ENCODE measurements at places on chromosomes 2 and 18. TPM values are rescaled to one million over a fixed set of nuclear protein-coding genes. Genes with fewer than 3 reads are reported as not detected.

OSR1 gene
- total RNA-seq = not detected

DNA sequence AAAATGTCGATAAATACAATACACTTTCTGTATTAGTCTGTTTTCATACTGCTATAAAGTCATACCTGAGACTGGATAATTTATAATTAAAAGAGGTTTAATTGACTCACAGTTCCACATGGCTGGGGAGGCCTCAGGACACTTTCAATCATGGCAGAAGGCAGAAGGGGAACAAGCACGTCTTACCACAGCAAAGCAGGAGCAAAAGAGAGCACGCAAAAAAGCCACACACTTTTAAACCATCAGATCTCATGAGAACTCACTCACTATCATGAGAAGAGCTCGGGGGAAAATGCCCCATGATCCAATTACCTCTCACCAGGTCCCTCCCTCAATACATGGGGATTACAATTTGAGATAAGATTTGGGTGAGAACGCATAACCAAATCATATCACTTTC, 256.7 kb downstream of the ANAPC1 start:
- no peak for DNase-seq
- no peaks in the 10 kb centered on the region for H3K36me3 ChIP-seq
- no peaks in the 10 kb centered on the region for H3K27me3 ChIP-seq
- no peaks in the 10 kb centered on the region for H3K4me1 ChIP-seq
- no peak overlapping the region for H3K4me3 ChIP-seq

SATB2 gene
- 0.49 TPM for total RNA-seq

- H3K4me1 ChIP-seq = peaks cover 55% of the 10 kb centered on the region
- H3K4me3 ChIP-seq = no peak overlapping the region
- DNase-seq = no peak
- H3K36me3 ChIP-seq = peaks cover 3% of the 10 kb centered on the region
- H3K27ac ChIP-seq = no peak overlapping the region
Observed at GRCh38 chr2:200507179-200507578, 2.7 kb downstream of the KCTD18 start.

ACMSD gene
- total RNA-seq = not detected

SUPT7L gene
- 49.7 TPM for total RNA-seq

DNA sequence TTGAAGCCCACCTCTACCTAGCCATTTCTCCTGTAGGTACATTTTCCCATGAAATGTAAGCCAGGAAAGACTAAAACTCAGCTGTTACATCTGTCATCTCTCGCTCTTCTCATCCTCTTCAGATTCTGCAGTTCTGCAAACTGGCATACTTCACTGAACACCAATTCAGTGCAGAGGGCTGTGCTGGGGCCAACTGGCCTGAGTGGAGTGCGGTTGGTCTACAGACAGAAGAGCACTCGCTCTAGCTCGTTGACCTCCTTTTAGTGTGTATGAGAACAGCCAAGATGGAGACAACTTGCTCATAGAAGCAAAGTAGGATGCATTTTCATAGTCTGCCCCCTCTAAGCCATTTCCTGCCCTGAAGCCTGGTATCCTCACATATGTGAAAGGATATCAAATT, 862.6 kb downstream of the BCL11A start:
- H3K4me1 ChIP-seq = no peaks in the 10 kb centered on the region
- H3K27me3 ChIP-seq = peaks cover 4% of the 10 kb centered on the region
- H3K36me3 ChIP-seq = peaks cover 11% of the 10 kb centered on the region
- no peak overlapping the region for H3K4me3 ChIP-seq

- DNase-seq = peak; percentile 24
- peak overlapping the region; percentile 74 for H3K4me3 ChIP-seq
- H3K27ac ChIP-seq = peak overlapping the region; percentile 83
- no peaks in the 10 kb centered on the region for H3K27me3 ChIP-seq
- peaks cover 17% of the 10 kb centered on the region for H3K4me1 ChIP-seq
Observed at GRCh38 chr2:241063587-241063986, 38.5 kb downstream of the MTERF4 start.

DNA sequence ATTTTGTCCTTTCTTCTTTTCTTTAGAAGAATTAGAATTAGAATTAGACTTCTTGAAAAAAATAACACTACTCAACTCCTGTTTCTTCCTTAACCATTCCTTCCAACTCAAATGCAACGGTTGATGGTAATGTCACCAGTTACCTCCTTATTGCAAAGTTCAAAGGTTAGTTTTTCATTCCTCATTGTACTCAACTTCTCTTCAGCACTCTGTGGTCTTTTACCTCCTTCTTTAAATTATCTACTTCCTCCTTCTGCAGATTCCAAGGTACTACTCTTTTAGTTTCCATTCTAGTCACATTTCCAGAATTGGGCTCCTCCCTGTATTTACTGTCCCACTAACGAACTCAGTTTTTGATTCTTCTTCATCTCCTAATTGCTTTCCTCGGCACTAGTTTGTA, 700.7 kb downstream of the SATB2 start:
- peaks cover 3% of the 10 kb centered on the region for H3K27me3 ChIP-seq
- H3K27ac ChIP-seq = no peak overlapping the region
- no peaks in the 10 kb centered on the region for H3K4me1 ChIP-seq
- H3K4me3 ChIP-seq = no peak overlapping the region

GRCh38 chr18:66560094-66560493, 43.8 kb downstream of the CDH19 start:
- H3K27ac ChIP-seq = no peak overlapping the region
- no peaks in the 10 kb centered on the region for H3K4me1 ChIP-seq
- H3K36me3 ChIP-seq = no peaks in the 10 kb centered on the region
- no peak overlapping the region for H3K4me3 ChIP-seq
- H3K27me3 ChIP-seq = no peaks in the 10 kb centered on the region

Measured in naive thymus-derived CD8-positive, alpha-beta T cell (primary cell).